AG08395 (cell line): ENCODE measurements at places on chromosomes 1 and 21.

DNA sequence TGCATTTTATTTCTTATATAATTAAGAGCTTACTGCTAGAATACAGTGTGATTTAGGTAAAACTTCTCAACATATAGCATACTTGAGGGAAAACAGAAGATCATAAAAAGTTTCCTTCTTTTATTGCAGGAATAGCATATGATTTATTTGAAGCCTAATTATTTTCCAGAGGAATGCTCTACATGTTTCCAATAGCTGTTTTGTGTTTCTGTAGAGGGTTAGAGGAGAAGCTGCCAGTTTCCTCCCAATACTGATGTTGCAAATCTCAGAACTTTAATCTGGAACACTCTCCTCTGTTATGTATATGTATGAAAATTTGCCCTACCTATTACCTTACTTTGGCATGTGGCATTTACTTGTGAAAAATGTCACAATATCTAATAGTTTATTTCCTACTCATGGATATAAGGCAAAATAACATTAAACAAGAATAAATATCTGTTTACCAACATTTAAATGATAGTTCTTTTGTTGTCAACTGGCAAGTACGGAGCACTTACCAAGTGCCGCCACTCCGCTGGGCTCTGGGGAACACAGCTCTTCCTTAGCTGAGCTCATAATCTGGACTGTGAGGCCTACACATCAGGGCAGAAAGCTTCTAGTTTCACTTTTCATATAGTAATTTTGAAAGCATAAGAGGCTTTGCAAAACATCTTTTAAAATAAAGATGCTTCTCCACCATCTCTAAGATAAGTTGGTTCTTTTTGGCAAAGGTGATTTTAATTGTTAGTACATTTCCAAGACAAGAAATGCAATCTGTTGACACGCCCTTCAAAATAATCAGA, 239.8 kb upstream of the C1orf105 start:
- DNase-seq, result peak; percentile 33

GRCh38 chr1:21077085-21077484, 99.6 kb downstream of the EIF4G3 start:
- DNase-seq, result no peak

DNA sequence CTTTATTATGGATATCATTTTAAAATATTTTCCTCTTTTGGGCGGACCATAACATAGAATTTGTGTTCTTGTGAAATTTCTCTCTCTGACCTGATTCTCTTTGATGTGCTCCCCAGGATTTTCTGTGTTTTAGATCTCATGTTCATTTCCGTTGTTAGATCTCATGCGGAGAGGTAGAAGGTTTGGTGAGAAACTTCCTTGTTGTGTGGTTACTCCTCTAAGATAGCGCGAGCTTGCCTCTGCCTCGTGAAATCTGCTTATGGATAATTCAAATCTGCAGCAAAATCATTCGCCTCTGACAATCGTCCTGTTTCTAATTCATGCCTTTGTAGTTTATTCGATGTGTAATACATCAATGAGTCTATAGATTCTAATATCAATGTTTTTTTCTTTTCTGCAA, 580.4 kb downstream of the USP25 start:
- no peak for DNase-seq

DNA sequence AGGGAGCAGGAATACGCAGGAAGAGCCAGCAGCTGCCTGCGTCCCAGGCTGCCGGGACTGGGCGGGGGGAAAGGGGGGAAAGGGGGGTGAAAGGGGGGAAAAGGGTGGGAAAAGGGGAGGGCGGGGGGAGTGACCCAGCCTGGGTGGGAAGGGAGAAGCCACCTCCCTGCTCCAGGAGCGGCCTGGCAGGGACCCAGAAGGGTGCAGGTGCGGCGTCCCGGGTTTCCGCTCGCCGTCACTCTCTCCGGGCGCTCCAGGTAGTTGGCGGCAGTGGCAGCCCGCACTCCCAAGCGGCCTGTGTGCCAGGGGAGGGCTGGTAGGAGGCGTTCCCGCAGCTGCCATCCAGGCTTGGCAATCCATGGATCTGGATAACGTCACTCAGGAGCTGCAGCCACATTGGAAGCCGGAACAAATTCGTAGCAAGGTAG, 141.0 kb upstream of the NGF start:
- DNase-seq, result no peak

DNA sequence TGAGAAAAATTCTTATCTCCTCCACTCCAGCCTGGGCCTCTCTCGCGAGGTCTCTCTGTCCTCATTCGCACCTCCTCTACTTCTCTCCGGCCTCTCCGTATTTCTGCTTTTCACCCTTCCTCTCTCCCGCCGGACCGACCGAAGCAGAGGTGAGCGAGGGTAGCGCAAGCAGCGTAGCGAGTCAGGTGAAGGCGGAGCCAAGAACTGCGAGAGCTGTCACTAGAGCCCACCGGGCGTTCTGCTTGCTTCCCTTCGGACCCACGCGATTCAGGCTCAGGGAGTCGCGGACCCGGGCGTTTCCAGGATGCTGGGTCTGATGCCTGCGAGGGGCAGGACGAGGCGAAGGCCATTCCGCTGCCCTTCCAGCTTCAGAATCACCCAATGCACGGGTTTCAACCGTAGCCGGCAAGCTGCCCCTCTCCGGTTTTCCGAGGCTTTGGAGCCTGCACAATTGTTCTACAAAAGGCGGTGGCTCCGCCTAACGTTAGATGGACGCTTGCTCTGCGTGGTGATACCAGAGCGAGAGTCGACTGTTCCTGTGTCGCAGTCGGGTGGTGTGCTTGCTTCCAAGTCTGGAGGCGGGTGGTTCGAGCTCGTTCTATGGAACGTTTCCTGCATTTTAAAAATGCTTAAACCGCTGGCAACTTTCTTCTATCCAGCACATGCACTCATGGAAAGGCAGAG, 310.2 kb downstream of the FAM72C start:
- no peak for DNase-seq

DNA sequence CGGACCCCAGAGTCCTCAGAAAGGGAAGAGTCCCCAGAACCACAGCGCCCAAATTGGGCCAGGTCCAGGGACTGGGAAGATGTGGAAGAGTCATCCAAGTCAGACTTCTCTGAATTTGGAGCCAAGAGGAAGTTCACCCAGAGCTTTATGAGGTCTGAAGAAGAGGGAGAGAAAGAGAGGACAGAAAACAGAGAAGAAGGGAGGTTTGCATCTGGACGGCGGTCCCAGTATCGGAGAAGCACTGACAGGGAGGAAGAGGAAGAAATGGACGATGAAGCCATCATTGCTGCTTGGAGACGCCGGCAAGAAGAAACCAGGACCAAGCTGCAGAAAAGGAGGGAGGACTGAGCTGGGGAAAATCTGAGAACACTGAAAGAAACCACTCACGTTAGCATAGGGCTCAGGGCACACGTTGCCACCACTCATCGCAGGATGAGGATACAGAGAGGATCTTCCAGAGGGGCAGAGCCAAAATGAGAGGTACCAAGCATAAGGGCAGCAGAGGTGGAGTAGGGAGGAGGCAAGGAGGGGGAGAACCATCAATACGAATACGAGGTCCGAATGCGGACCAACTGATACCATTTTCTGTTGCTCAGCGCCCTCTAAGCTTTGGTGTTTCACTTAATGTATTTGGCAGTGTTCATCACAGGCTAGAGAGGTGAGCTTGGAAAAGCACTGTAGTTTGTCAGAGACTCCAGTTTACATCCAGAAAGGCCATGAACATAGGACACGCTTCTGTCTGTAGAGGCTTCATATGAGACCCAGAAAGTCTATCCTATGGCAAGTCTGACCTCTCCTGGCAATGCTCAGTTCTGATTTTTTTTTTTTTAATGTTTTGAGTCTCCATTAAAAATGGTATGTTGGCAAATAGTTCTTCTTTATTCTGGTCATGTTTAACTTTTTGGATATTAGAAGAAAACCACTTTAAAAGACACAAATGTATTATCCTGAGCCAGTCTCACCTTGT, 34.7 kb downstream of the STYXL2 start:
- no peak for DNase-seq

DNA sequence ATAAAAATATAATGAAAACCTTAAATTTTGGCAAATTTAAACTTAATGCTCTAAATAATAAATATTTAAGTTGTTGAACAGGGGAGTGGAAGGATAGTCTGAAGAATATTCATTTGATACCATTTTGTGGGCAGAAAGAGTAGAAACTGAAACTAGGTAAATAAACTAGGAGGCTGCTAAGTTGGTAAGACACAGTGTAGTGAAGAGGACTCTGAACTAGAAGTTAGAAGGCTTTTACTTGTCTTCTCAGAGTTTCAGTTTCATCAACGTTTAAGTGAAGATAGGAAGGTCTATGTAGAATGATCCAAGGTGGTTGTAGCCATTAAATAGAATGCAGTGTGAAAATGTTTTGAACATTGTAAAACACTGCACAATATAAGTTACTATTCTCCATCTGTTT, 516.9 kb downstream of the AMY1C start:
- DNase-seq, result no peak

DNA sequence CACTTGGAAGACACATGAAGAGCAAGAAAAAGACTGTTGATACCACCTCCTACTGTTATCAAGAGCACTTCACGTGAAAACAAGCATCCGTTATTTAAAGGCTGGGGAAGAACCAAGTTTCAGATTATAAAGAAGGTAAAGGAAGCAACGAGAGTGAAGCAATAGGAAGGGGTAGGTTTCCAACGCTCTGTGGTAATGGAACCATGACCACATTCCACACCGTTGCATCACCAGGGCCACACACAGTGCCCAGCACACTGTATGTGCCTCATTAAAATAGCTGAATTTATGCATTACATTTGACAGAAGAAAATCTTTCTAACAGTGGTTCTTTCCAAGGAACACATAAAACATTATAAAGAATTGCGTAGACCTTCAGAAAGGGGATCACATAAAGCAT, 435.8 kb downstream of the MRPL39 start:
- peak; percentile 32 for DNase-seq

GRCh38 chr1:10935246-10935645, 77.2 kb upstream of the TARDBP start:
- DNase-seq, result no peak

DNA sequence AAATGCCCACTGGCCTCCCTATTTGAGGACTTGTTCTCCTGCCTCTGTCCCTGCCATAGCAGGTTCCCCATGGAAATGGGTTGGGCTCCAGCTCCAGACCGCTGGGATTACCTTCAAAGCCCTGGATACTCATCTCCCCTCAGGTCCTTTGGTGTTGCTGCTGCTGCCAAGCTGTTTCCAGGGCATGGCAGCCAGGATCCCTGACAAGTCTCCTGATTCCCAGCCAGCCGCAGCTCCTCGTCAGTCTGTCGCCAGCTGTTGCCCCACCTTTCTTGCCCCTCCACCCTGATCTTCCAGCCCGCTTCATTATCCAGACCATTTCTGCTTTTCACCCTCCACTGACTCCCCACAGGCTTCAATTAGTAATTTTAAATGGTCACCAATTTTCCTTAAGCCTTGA, 68.3 kb upstream of the KCND3 start:
- DNase-seq, result no peak

DNA sequence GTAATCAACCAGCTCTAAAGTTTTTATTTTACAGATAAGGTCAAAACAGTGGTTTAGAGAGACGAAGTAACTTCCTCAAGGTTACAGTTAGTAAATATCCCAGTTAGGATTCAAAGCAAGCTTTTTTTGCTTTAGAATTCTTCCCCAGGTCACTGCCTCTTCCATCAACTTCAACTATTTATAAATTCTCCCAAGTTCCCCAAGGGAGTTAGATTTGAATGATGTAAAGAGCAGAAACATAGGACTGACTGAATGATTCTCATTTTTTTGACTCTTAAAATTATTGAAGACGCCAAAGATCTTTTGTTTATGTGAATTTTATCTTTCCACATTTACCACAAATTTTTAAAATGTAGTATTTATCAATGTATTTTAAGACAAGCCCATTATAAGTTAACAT, 4.1 kb downstream of the POGZ start:
- DNase-seq, result no peak

DNA sequence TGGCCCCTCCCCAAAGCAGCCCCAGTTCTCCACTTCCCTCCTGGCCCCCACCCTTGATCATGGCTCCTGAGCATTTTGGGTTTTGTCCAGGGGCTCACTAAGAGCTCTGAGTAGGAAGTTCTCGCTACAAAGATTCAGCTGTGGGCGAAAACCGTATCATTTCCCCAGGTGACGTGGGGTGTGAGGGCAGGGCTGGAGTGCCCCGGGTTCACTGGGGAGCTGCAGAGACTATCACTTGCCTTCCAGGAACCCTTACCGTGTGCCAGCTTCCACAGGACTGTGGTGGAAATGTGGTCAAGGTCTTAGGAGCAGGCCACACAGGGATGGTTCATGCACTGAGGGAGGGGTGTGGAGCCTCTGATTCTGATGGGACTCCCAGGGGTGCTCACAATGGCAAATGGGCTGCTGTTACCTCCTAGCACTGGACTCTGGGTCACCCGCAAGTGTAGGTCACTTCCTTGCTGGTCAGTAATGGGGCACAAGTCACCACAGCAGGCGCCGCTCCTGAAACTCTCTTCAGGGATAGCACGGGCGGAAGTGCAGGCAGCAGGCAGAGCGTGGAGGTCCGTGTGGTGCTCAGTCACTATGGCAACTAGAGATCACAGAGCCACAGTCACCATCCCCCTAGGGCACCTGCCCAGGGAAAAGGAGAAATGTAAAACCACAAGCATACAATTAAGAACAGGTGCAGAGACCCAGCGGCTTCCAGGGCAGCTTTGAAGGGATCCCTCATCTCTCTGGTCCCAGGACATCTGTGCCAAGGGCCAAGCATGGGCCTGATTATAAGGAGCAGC, 35.4 kb downstream of the RSPH1 start:
- no peak for DNase-seq

- no peak for DNase-seq
These were observed 13.3 kb downstream of the OVAAL start for GRCh38 chr1:180571832-180572636.

DNA sequence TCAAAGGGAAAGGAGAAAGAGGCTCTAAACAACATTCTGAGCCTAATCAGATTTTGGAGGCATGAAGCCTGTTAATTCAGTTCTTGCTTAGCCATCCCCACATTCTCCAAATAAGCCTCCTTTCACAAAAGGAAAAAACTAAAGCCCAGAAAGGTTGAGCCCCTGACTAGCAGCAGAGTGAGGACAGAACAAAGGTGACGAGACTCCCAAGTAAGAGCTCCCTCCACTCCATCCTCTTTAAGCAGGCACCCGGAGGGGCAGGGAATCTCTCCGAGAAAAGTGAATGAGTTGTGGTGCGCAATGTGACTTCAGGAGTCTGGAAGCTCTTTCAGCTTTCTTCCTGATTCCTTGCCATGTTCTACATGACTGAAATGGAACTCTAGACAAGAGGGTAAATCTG, 43.4 kb upstream of the MYBPHL start:
- DNase-seq, result no peak

DNA sequence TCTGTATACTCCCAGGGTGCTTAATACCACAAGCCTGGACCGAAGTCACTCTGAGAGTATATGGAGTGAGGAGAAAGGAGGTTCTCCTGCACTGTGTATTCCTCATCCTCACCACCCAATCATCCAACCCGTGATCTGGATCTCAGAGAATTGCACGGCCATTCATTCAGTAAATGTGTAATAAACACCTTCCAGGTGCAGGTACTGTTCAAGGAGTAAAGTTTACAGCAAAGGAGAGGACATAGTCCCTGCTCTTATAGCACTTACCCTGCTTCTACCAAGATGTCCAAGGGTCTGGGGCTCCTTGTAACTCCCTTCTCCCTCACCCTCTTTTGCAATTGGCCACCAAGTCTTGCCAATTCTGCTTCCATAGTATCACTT, 139.2 kb upstream of the JUN start:
- no peak for DNase-seq
